ENCODE measurements at places on chromosomes 16 and 17. TPM values are rescaled to one million over a fixed set of nuclear protein-coding genes. Genes with fewer than 3 reads are reported as not detected.

CLDN6 gene
- not detected for polyA plus RNA-seq

KRT26 gene
- not detected for polyA plus RNA-seq

PPP1R27 gene
- not detected for polyA plus RNA-seq

SPHK1 gene
- 6.5 TPM for polyA plus RNA-seq

GRB7 gene
- not detected for polyA plus RNA-seq

NEUROD2 gene
- not detected for polyA plus RNA-seq

NOG gene
- not detected for polyA plus RNA-seq

NOL3 gene
- polyA plus RNA-seq: 0.47 TPM

CCL18 gene
- polyA plus RNA-seq: 0.24 TPM

PIMREG gene
- 1.6 TPM for polyA plus RNA-seq

EVPLL gene
- not detected for polyA plus RNA-seq

ZNF423 gene
- polyA plus RNA-seq: not detected

TMIGD1 gene
- polyA plus RNA-seq: not detected

CFAP97D1 gene
- polyA plus RNA-seq: not detected

LPO gene
- polyA plus RNA-seq: 0.09 TPM

SOST gene
- polyA plus RNA-seq: not detected

HASPIN gene
- polyA plus RNA-seq: not detected

USB1 gene
- 88.7 TPM for polyA plus RNA-seq

PIGQ gene
- polyA plus RNA-seq: 10.5 TPM

CCDC200 gene
- 1.2 TPM for polyA plus RNA-seq

HEXD gene
- 15.2 TPM for polyA plus RNA-seq

C17orf50 gene
- 0.34 TPM for polyA plus RNA-seq

CHST5 gene
- polyA plus RNA-seq: not detected

SPATA32 gene
- 0.16 TPM for polyA plus RNA-seq

TAT gene
- polyA plus RNA-seq: 0.10 TPM

MYH3 gene
- not detected for polyA plus RNA-seq

TTLL6 gene
- polyA plus RNA-seq: not detected

All from immature natural killer cell (primary cell).